ENCODE measurements at places on chromosomes 13 and 19.

DNA sequence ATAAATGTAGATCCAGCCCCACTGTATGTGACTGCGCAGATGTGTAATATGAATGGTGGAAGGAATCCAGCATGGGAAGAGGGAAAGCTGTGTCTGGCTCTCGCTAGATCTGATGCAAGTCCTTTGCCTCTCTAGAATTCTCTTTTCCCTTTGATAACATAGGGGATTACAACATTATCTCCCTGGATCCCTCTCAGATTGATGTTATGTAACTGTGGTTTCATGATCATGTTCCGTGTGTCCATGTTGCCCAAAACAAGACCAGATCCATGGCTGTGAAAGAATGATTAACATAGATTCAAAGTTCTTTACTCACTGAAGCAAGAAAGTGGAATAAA, 184.0 kb upstream of the UBL3 start:
- no peak for DNase-seq

- no peak for DNase-seq
Measured at GRCh38 chr13:28037399-28037798, 48.9 kb upstream of the URAD start.

DNA sequence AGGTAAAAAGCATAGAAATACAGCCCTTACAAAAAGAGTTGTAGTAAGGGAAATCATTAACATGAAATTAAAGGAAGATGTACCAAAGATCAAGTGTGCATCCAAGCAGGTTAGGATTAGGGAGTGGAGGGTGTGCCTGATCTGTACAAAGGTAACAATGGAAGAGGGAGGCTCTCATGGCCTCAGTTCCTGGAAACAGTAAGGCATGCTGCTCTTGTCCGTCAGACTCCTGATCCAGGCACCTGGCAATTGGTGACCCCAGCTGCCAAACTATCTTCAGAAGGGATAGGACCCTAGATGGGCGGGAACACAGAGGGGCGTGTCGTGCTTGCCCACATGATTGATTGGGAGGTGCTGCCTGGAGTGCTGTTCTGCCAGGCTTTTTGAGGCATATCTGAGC, 4.5 kb downstream of the TEX26 start:
- DNase-seq, result no peak

DNA sequence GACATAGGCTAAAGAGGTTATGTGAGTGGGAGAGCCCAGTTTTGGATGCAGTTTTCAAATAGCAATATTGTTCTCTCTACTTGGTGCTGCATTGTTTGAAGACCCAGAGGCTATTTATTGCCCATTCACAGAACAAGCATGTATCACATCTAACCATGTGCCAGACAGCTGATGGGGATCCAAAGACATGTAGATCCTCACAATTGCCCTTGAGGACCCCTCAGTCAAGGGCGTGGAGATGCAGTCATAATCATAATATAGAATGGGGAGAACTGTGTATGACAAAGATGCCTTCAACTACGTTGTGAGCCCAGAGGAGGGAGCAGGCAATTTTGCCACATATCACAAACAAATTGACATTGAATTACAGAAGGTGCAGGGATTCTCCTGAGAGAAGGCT, 70.5 kb downstream of the NHLRC3 start:
- DNase-seq, result no peak

DNA sequence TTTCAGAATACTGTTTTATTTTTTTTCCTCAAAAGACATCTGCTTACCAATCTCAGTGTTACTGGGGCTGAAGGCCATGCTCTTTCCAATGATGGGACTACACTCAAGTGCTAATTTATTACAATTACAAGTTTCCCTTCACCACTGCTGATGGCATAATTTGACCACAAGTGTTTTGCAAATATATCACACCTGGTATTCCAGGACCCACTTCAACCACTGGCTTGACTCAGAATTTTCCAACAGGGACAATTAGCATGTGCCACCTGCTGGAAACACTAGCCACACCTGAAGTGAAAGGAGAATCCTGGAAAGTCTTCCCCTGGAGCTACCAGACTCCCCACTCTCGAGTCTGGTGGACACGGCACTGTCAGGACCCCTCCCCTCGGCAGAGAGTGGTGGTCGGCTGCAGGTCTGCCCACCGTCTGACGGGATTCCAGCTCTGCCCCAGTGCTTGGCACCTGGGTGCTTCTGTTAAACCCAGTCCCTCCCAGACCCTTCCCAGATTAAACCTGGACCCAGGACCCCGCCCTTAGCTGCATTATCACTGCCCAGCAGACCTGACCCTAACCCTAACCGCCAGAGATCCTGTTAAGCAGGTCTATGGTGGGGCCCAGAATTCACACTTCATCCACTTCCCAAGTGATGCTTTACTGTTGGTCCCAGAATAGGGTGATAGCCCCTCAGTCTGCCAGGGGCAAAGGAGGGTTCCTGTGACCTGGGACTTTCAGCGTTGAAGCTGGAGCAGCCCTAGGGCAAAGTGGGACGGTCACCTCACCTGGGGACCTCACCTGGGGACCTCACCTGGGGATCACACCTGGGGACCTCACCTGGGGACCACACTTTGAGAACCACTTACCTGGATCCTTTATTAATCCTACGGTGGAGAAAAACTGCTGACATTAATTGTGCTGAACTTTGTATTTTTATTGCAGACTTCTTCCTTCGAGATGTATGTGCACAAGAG, 17.6 kb upstream of the RASA3 start:
- no peak for DNase-seq

DNA sequence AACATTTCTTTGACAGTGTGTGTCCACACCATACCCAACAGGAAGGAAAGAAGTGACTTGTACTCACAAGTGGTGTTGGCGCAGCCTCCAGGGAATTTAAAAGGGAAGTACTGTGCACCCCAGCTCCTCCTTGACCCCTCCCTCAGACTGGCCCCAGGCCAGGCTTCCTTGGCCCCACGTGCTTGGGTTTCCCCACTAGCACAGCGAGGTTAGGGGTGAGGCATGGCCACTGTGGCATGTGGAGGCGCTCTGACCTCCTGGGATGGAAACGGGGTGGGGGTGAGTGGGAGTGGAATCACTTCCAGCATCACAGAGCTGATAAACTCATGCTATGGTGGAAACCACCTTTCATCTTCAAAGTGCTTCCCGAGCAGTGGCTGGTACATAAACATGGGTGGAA, 168.6 kb downstream of the ZNF536 start:
- DNase-seq, result no peak

- DNase-seq, result no peak
Measured at GRCh38 chr13:110981379-110981778, 66.5 kb upstream of the ANKRD10 start.

Data from choroid plexus epithelial cell (primary cell).